Articular chondrocyte of knee joint (primary cell): ENCODE measurements at places on chromosomes 11 and 22. TPM values are rescaled to one million over a fixed set of nuclear protein-coding genes. Genes with fewer than 3 reads are reported as not detected.

The OR8D4 gene
- 0.32 TPM in 1 of 2 replicates, not detected in the other for total RNA-seq

The ISX gene
- total RNA-seq, result not detected in 2 replicates

The CCDC15 gene
- total RNA-seq, result 2.2 and 3.4 TPM in 2 replicates

The RHOD gene
- total RNA-seq, result 34.5 and 38.4 TPM in 2 replicates

The MS4A15 gene
- total RNA-seq, result not detected in 2 replicates

The HOATZ gene
- total RNA-seq, result not detected in 2 replicates

The ALX4 gene
- under 0.01 and 0.13 TPM in 2 replicates for total RNA-seq

The BIK gene
- total RNA-seq, result not detected in 2 replicates

The CDCA5 gene
- 5.4 and 7.7 TPM in 2 replicates for total RNA-seq

The MDK gene
- 25.7 and 34.0 TPM in 2 replicates for total RNA-seq

The RAB30 gene
- 31.4 and 37.4 TPM in 2 replicates for total RNA-seq

The ACR gene
- not detected in 2 replicates for total RNA-seq

The LGALS12 gene
- total RNA-seq, result 0.11 TPM in 1 of 2 replicates, not detected in the other

The TUBA8 gene
- total RNA-seq, result 1.0 and 1.2 TPM in 2 replicates

The KCNJ11 gene
- under 0.01 TPM in 1 of 2 replicates, not detected in the other for total RNA-seq

The THAP12 gene
- total RNA-seq, result 51.3 and 57.1 TPM in 2 replicates

The SYT8 gene
- total RNA-seq, result not detected in 2 replicates

The TRMT2A gene
- 30.1 and 30.6 TPM in 2 replicates for total RNA-seq

The RIMBP3B gene
- 0.13 and 0.22 TPM in 2 replicates for total RNA-seq

The CALCA gene
- total RNA-seq, result 0.22 TPM in 1 of 2 replicates, not detected in the other

The CHKB gene
- total RNA-seq, result 21.5 and 26.7 TPM in 2 replicates

The TRPC6 gene
- total RNA-seq, result 0.26 and 0.65 TPM in 2 replicates

The C11orf97 gene
- not detected in 2 replicates for total RNA-seq

The CAPN5 gene
- total RNA-seq, result 8.6 and 12.9 TPM in 2 replicates

The MAJIN gene
- not detected in 2 replicates for total RNA-seq

The OR8H3 gene
- total RNA-seq, result not detected in 2 replicates

The UPK3A gene
- total RNA-seq, result not detected in 2 replicates

The TREH gene
- not detected in 2 replicates for total RNA-seq

The CARNS1 gene
- 0.97 and 1.2 TPM in 2 replicates for total RNA-seq

The PRG2 gene
- total RNA-seq, result 0.11 TPM in 1 of 2 replicates, not detected in the other

The IGF2 gene
- 1.0 and 1.2 TPM in 2 replicates for total RNA-seq

The SCGB2A2 gene
- total RNA-seq, result not detected in 2 replicates

The F2 gene
- total RNA-seq, result not detected in 2 replicates

The CSKMT gene
- 5.7 and 8.2 TPM in 2 replicates for total RNA-seq
